ENCODE measurements at places on chromosomes 13 and 19. TPM values are rescaled to one million over a fixed set of nuclear protein-coding genes. Genes with fewer than 3 reads are reported as not detected.

BCKDHA gene
- 10.7 TPM for total RNA-seq

PTGIR gene
- total RNA-seq, result not detected

CGB8 gene
- not detected for total RNA-seq

ZNF682 gene
- 28.5 TPM for total RNA-seq

TM9SF2 gene
- total RNA-seq, result 88.4 TPM

LILRA2 gene
- total RNA-seq, result not detected

KASH5 gene
- not detected for total RNA-seq

FCGBP gene
- total RNA-seq, result 0.23 TPM

ANGPTL4 gene
- total RNA-seq, result 10.9 TPM

PROZ gene
- total RNA-seq, result 0.45 TPM

NCAN gene
- total RNA-seq, result 4.2 TPM

- no peaks in the 10 kb centered on the region for H3K27me3 ChIP-seq
- H3K4me1 ChIP-seq, result no peaks in the 10 kb centered on the region
- H3K36me3 ChIP-seq, result no peaks in the 10 kb centered on the region
- no peak overlapping the region for H3K27ac ChIP-seq
Observed at GRCh38 chr13:51818276-51818675, 14.3 kb upstream of the DHRS12 start.

DNA sequence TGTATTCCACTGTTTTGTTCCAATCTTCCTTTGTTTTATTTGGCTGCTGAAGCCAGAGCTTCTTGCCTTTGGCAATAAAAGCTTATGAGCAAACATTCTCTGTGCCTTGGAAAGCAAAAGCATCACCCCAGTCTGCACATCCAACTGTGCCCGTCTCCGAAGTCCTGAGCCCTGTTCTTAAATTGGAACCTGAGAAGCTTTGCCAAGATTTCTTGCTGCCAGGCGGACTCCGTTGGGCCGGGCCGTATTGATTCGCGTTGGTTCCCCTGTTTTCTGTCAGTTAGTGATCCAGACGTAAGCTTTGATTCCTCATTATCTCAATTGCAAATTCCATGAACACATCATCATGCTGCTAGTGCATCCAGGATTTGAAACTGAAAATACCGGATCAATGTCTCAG is 793.0 kb downstream of the OLFM4 start:
- H3K4me3 ChIP-seq, result no peak overlapping the region
- H3K36me3 ChIP-seq, result no peaks in the 10 kb centered on the region
- H3K4me1 ChIP-seq, result peaks cover 5% of the 10 kb centered on the region
- no peak for DNase-seq

GRCh38 chr13:50676602-50677001 is 166.9 kb downstream of the DLEU7 start:
- peak overlapping the region; percentile 1 for H3K27ac ChIP-seq
- DNase-seq, result peak; percentile 58
- H3K4me3 ChIP-seq, result no peak overlapping the region

DNA sequence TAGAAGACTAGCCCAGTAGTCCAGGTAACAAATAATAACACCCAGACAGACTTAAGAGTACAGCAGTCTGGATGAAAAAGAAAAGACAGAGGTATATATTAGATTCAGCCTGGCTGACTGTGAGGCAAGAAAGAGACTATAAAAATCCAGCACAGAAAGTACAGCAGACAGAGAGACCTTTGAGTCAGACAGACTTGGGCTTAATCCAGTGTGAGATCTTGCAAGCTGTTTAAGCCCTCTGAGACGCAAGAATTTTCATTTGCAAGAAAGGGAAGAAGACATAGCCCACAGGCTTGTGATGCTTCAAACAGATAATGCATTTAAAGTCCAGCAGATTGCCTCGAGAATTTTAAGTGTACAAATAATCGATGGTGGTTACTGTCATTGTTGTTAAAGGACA is 471.4 kb downstream of the LIG4 start:
- H3K36me3 ChIP-seq, result no peaks in the 10 kb centered on the region
- H3K4me3 ChIP-seq, result no peak overlapping the region
- H3K27ac ChIP-seq, result no peak overlapping the region
- no peak for DNase-seq
- H3K27me3 ChIP-seq, result no peaks in the 10 kb centered on the region

GRCh38 chr19:48645620-48646000 is 377 bp downstream of the CA11 start:
- H3K27me3 ChIP-seq, result no peaks in the 10 kb centered on the region
- peak overlapping the region; percentile 86 for H3K4me3 ChIP-seq
- peak overlapping the region; percentile 58 for H3K27ac ChIP-seq
- H3K36me3 ChIP-seq, result no peaks in the 10 kb centered on the region
- H3K4me1 ChIP-seq, result no peaks in the 10 kb centered on the region

DNA sequence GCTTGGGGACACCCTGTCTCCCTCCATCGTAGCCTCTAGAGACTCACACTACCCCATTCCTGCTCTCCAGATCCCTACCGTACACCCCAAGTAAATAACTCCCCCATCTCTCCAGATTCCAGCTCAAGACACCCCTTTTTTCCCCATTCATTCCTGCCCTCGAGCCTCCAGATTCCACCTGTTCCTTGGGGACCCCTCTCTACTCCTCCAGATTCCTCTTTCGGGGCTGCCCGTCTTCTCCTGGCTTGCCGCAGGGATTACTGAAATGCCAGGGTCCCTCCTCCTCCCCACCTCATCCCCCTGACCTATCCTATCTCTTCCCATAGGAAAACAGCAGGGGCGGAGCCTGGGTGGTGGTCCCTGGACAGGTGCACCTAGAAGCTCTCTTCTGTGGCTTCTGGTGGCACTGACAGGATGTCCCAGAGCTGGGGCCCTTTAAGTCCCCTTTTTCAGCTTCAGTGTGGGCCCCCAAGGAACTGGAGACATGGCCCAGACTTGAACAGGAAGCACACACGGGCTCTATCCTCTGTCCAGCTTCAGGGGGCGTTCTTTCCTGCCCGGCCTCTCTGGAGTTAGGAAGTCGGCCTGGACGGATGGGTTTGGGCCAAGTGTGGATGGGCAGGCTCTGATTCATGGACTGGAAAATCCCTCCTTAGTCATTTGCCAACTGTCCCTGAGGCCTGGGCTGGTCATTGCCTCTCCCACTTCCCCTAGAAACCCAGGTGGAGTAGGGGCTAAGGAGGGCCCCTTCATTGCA is 1.2 kb downstream of the ZSWIM4 start:
- peaks cover 7% of the 10 kb centered on the region for H3K36me3 ChIP-seq
- peaks cover 5% of the 10 kb centered on the region for H3K4me1 ChIP-seq
- no peaks in the 10 kb centered on the region for H3K27me3 ChIP-seq
- H3K27ac ChIP-seq, result no peak overlapping the region
- H3K4me3 ChIP-seq, result peak overlapping the region; percentile 91

GRCh38 chr19:52522551-52522950 is 4.9 kb upstream of the ZNF808 start:
- no peaks in the 10 kb centered on the region for H3K4me1 ChIP-seq
- no peak overlapping the region for H3K4me3 ChIP-seq
- H3K27me3 ChIP-seq, result no peaks in the 10 kb centered on the region

DNA sequence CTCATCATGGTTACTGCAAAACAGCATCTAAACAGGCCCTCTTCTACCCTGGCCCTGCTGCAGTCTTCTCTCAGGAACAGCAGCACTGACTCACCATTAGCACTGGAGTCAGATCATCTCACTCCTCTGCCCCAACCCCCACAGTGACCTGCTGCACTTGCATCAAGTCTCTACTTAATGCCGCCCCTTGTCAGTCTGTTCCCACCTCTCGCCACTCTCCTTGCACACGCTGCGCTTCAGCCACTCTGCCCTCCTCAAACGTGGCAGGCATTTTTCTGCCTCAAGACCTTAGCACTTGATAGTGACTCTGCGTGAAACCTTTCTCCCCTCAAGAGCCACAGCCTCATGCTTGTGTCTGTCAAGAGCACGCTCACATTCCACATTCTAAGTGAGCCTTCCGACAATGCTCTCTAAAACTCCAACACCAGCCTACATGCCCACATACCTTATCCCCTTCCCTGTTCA is 22.1 kb downstream of the MIPEP start:
- H3K27me3 ChIP-seq, result no peaks in the 10 kb centered on the region
- H3K4me3 ChIP-seq, result no peak overlapping the region
- DNase-seq, result peak; percentile 68
- peaks cover 2% of the 10 kb centered on the region for H3K4me1 ChIP-seq
- peaks cover 4% of the 10 kb centered on the region for H3K36me3 ChIP-seq
- no peak overlapping the region for H3K27ac ChIP-seq

DNA sequence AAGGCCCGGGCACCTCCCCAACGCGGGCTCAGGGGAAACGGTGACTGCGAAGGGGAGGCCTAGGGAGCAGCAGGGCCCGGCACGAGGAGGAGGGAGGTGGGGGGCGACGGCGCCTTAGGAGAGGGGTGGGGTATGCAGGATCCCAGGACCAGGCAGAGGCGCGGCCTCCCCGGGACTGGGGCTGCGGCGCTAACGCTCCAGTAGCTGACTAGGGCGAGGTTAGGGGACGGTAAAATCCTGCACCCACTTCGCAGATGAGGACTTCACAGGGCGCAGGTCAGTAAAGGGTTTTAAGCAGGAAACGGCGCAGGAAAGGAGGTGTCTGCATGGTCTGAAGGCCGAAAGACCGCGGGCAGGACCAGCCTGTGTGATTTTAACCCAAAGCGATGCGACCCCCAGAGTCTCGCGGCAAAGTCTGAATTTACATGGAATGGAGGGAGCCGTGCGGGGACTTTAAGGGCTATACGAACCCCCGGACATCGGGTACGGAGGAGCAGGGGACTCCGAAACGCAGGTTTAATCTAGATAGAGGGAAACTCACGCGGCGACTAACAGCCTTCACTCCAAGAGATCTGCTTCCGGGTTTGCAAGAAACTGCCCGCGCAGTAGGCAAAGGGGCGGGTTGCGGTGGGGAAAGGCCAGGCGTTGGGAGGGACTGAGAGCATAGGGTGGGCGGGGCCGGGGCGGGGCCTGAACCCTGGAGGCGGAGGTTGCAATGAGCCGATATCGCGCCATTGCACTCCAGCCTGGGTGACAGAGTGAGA is at the start of gene ZNF665:
TSS of gene ZNF665 (minus strand) at position 588 of the 764 bp plus-strand sequence. CDS start 10,460 bp downstream, outside the sequence.
- peaks cover 7% of the 10 kb centered on the region for H3K36me3 ChIP-seq
- no peak within 1 kb of the TSS for H3K27ac ChIP-seq
- peak; percentile 95 for DNase-seq
- no peaks in the 10 kb centered on the region for H3K27me3 ChIP-seq
- H3K4me1 ChIP-seq, result no peaks in the 10 kb centered on the region

- no peaks in the 10 kb centered on the region for H3K4me1 ChIP-seq
- no peak overlapping the region for H3K4me3 ChIP-seq
- DNase-seq, result no peak
- no peaks in the 10 kb centered on the region for H3K36me3 ChIP-seq
- H3K27ac ChIP-seq, result no peak overlapping the region
Observed at GRCh38 chr19:2883686-2884439, 16.7 kb downstream of the ZNF556 start.

Data from endodermal cell (in vitro differentiated cells).